ENCODE measurements at places on chromosomes 2 and 18. TPM values are rescaled to one million over a fixed set of nuclear protein-coding genes. Genes with fewer than 3 reads are reported as not detected.

GRCh38 chr2:239651859-239652258 is 251.0 kb upstream of the HDAC4 start:
- peaks cover 2% of the 10 kb centered on the region for H3K4me1 ChIP-seq
- no peaks in the 10 kb centered on the region for H3K36me3 ChIP-seq
- no peak for DNase-seq

DNA sequence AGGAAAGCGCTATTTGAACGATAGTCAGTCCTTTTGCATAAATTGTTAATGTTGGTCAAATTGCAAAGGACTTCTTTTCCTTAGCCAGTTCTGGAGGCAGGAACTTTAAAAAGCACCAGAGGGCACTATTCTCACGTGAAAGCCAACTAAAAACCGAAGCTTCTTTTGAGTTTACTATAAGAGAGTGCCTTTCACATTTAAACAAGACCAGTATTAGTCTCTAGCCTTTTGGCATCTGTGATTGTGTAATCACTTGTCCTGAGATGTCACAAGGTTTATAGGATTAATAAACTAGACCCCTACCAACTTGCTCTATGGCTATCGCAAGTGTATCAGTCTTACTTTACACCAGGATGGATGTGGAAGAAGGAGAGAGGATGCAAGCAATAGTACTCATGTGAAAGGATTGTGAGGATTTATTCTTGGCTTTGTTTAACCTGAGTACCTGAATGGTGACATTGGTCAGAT is 14.4 kb upstream of the STAT4 start:
- no peaks in the 10 kb centered on the region for H3K4me1 ChIP-seq
- H3K27me3 ChIP-seq, result no peaks in the 10 kb centered on the region
- H3K36me3 ChIP-seq, result no peaks in the 10 kb centered on the region
- peak; percentile 58 for DNase-seq

GRCh38 chr18:63322206-63322605 is 2.6 kb upstream of the BCL2 start:
- no peak for DNase-seq
- no peak overlapping the region for H3K4me3 ChIP-seq
- no peaks in the 10 kb centered on the region for H3K36me3 ChIP-seq

DNA sequence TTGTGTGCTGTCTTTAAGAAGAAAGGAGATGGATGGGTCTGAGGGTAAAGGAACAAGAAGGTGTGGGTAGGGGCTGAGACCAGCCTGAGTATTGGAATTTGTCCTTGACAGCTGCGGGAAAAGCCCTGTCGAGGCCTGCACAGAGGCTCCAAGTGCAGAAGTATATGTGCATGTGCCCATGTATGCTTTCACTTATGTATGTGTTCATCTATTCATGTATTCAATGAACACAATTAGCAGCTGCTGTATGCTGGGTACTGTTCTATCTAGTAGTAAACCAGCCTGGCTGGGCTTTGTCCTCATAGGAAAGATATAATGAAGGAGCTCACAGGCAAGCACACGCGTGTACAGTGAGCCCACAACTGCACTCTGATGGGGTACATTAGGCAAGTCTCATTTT is 181.4 kb downstream of the CALCRL start:
- no peak overlapping the region for H3K27ac ChIP-seq
- H3K4me3 ChIP-seq, result no peak overlapping the region
- no peaks in the 10 kb centered on the region for H3K27me3 ChIP-seq
- no peaks in the 10 kb centered on the region for H3K36me3 ChIP-seq

DNA sequence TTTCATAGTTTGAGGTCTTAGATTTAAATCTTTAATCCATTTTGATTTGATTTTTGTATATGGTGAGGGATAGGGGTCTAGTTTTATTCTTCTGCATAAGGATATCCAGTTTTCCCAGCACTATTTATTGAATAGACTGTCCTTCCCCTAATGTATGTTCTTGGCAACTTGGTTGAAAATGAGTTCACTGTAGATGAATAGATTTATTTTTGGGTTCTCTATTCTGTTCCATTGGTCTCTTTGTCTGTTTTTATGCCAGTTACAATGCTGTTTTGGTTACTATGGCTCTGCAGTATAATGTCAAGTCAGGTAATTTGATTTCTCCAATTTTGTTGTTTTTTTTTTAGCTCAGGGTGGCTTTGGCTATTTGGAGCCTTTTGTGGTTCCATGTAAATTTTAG is 5.9 kb downstream of the FAM171B start:
- no peaks in the 10 kb centered on the region for H3K36me3 ChIP-seq
- no peak overlapping the region for H3K4me3 ChIP-seq
- no peak overlapping the region for H3K27ac ChIP-seq
- H3K4me1 ChIP-seq, result no peaks in the 10 kb centered on the region

GRCh38 chr2:13667415-13667757 is 950.6 kb downstream of the TRIB2 start:
- no peak overlapping the region for H3K4me3 ChIP-seq
- no peaks in the 10 kb centered on the region for H3K36me3 ChIP-seq
- no peak overlapping the region for H3K27ac ChIP-seq
- H3K27me3 ChIP-seq, result no peaks in the 10 kb centered on the region

DNA sequence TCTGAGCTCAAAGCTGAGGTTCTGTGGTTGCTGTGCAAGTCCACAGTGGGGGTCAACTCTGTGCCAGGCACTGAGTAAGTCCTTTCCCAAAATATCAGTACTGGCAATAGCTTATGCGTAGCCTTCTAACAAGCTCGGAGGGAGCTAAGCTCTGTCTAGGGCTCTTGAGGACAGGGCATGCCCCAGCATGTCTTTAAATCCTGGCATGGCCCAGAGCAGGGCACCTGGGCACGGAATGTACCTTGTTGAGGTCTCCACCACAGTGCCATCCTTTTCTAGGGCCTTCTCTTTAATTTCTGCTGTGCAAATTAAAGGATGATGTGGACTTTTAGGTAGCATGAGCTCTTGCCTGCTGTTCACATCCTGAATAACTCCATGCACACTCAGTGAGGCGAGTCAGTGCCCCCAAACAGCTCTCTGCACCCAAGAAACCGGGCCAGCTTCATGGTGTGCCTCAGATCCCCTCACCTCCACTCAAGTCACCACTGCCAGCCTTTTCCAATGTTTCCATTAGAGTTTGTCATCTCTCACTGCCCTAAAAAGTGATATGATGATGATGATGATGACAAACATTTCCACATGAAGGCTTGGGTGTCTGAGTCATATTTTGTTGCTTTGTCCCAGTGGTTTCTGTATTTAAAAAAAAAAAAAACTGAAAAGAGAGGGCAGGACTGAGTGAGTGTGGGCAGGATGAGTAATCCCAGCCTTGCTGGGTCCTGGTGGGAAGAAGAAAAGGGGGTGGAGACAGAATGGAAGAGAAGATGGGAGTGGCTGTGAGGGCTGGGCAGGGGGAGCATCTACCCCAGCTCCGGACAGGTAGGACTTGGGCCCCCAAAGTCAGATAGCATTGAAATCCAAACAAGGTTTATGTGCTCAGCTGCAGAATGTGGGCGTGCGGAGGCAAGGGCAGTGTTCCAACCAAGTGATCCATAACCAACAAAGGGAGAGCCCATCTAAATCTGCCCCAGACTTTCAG is 78.9 kb downstream of the ZBTB7C start:
- H3K4me1 ChIP-seq, result no peaks in the 10 kb centered on the region
- no peaks in the 10 kb centered on the region for H3K27me3 ChIP-seq
- H3K27ac ChIP-seq, result no peak overlapping the region
- no peak overlapping the region for H3K4me3 ChIP-seq
- DNase-seq, result no peak

DNA sequence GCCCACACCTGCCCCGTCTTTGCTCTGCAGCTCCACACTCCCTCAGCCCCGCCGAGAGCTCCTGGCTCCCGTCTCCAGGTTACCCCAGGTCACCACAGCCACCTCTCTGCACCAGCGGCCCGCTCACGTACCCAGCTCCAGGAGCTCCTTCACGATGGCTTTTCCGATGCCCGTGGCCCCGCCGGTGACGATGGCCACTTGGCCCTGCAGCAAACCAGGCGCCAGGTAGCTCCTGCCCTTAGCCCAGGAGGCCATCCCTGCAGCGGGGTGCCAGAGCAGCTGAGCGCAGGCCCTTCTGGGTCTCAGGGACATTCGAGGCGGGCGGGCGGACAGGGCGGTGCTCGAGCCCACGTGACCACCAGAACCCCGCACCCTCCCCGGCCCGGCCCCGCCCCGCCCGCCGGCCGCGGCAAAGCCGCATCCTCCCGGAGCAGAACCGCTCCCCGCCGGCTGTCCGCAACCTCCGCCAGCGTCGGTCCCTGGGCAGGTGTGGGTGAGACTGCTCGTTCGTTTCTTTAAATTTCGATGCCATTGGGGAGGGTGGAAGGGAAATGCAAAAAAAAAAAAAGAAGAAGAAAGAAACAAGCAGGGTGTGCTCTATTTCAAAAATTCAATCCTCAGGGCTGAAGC is at the start of the genes PECR and TMEM169:
PECR (minus strand) TSS at position 323 of the 630 bp plus-strand sequence; CDS start at position 255, 68 bp downstream.
TMEM169 (plus strand) TSS at position 433 of the 630 bp plus-strand sequence. CDS start 14,045 bp downstream, outside the sequence.
- peak; percentile 56 for DNase-seq
- no peaks in the 10 kb centered on the region for H3K36me3 ChIP-seq
- no peaks in the 10 kb centered on the region for H3K27me3 ChIP-seq
- H3K27ac ChIP-seq, result peak within 1 kb of the TSS; percentile 79
- H3K4me1 ChIP-seq, result peaks cover 49% of the 10 kb centered on the region

GRCh38 chr2:27078267-27079194 is at the start of gene EMILIN1:
TSS of gene EMILIN1 (plus strand) at chr2:27078615. CDS start at chr2:27079066, 451 bp downstream.
- no peaks in the 10 kb centered on the region for H3K27me3 ChIP-seq
- H3K36me3 ChIP-seq, result no peaks in the 10 kb centered on the region
- H3K4me3 ChIP-seq, result no peak within 1 kb of the TSS
- H3K27ac ChIP-seq, result no peak within 1 kb of the TSS

DNA sequence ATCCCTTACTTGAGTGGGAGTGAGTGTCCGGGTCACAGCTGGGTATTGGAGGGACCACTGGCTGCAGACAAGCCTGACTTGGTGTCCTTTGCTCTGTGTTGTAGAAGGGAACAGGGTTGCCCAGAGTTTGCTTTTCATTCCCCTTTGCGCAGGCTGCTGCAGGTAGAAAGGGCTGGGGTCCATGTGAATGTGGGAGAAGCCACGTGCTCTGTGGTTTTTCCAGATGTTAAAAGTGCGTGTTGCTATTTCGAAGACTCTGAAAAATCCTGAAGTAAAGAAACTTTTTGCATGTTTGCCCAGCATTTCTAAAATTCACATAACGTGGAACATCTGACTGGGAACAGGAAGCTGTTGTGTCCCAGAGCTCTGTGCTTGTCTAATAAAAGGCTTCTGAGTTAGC is 28.8 kb downstream of the GLI2 start:
- no peaks in the 10 kb centered on the region for H3K4me1 ChIP-seq
- no peak overlapping the region for H3K4me3 ChIP-seq
- H3K27me3 ChIP-seq, result no peaks in the 10 kb centered on the region
- DNase-seq, result no peak

- peaks cover 9% of the 10 kb centered on the region for H3K4me1 ChIP-seq
- H3K27ac ChIP-seq, result no peak overlapping the region
- DNase-seq, result no peak
- H3K36me3 ChIP-seq, result no peaks in the 10 kb centered on the region
- no peak overlapping the region for H3K4me3 ChIP-seq
These were observed 25.1 kb downstream of the FBXO48 start for GRCh38 chr2:68441994-68442322.

- no peak for DNase-seq
- no peak overlapping the region for H3K27ac ChIP-seq
- H3K4me1 ChIP-seq, result peaks cover 23% of the 10 kb centered on the region
- H3K27me3 ChIP-seq, result no peaks in the 10 kb centered on the region
- H3K4me3 ChIP-seq, result no peak overlapping the region
- peaks cover 100% of the 10 kb centered on the region for H3K36me3 ChIP-seq
These were observed 29.4 kb downstream of the STAT1 start for GRCh38 chr2:190984595-190984994.

DNA sequence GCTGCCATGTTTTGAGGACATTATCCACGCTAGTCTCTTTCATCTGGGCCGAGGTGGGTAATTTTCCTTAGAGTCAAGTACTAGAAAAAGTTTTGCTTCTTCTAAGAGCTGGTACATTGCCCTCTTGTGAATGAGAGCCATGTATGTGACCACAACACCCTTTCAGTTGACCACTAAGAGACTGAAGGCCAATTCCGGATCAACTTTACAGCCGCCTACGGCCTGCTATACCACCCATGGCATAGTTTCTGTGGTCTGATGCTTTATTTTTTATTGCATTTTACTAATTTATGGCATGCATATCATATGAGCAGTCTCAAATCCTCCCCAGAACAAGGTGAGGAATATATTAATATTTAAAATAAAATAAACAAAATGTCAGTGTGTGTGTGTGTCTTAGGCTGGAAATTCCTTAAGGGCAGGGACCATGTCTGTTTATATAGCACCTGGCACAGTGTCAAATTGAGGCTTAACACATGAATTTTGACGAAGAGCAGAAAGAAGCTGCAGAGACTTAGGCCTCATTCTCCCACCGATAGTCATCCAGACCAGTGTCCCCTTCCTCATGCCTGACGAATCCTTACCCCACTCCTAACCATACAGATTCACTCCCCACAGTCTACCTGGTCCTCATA is 35.4 kb downstream of the PSD4 start:
- H3K36me3 ChIP-seq, result no peaks in the 10 kb centered on the region
- no peak overlapping the region for H3K27ac ChIP-seq
- H3K4me1 ChIP-seq, result peaks cover 13% of the 10 kb centered on the region
- DNase-seq, result no peak
- H3K4me3 ChIP-seq, result no peak overlapping the region

DNA sequence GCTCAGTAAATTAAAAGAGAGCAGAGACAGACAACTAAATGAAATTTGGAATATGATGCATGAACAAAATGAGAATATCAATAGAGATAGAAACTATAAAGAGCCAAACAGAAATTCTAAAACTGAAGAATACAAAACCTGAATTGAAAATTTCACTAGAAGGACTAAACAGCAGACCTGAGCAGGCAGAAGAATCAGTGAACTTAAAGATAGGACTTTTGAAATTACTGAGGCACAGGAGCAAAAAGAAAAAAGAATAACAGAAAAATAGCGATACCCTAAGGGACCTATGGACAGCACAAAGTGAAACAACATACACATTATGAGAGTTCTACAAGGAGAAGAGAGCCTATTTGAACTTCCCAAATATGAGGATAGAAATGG is 41.6 kb downstream of the UNC50 start:
- no peaks in the 10 kb centered on the region for H3K27me3 ChIP-seq
- no peak for DNase-seq
- no peak overlapping the region for H3K27ac ChIP-seq
- H3K36me3 ChIP-seq, result peaks cover 61% of the 10 kb centered on the region
- H3K4me3 ChIP-seq, result no peak overlapping the region
- H3K4me1 ChIP-seq, result peaks cover 21% of the 10 kb centered on the region

- H3K36me3 ChIP-seq, result no peaks in the 10 kb centered on the region
- no peak overlapping the region for H3K27ac ChIP-seq
- DNase-seq, result no peak
- no peaks in the 10 kb centered on the region for H3K27me3 ChIP-seq
These were observed 184.2 kb upstream of the HDAC4 start for GRCh38 chr2:239584986-239585385.

- no peak overlapping the region for H3K27ac ChIP-seq
- no peaks in the 10 kb centered on the region for H3K27me3 ChIP-seq
- H3K36me3 ChIP-seq, result no peaks in the 10 kb centered on the region
- H3K4me3 ChIP-seq, result no peak overlapping the region
These were observed 665.3 kb downstream of the STK39 start for GRCh38 chr2:167581961-167582574.

Gene TFPI
- total RNA-seq, result not detected

Gene GALNT3
- 3.3 TPM for total RNA-seq

Gene BMP10
- not detected for total RNA-seq

Gene ECEL1
- total RNA-seq, result not detected

Gene FASTKD2
- total RNA-seq, result 25.7 TPM

Gene C1QL2
- total RNA-seq, result not detected

Gene SLC19A3
- total RNA-seq, result not detected

Gene CAMKMT
- total RNA-seq, result 11.9 TPM

Gene RAB6D
- total RNA-seq, result not detected

All from CD4-positive, alpha-beta T cell (primary cell).